ENCODE measurements at places on chromosomes 4 and X.

- no peak for DNase-seq
These were observed 102.7 kb downstream of the CNKSR2 start for GRCh38 chrX:21476909-21477308.

- no peak for DNase-seq
These were observed 1.2 kb upstream of the SOWAHB start for GRCh38 chr4:76898949-76899645.

DNA sequence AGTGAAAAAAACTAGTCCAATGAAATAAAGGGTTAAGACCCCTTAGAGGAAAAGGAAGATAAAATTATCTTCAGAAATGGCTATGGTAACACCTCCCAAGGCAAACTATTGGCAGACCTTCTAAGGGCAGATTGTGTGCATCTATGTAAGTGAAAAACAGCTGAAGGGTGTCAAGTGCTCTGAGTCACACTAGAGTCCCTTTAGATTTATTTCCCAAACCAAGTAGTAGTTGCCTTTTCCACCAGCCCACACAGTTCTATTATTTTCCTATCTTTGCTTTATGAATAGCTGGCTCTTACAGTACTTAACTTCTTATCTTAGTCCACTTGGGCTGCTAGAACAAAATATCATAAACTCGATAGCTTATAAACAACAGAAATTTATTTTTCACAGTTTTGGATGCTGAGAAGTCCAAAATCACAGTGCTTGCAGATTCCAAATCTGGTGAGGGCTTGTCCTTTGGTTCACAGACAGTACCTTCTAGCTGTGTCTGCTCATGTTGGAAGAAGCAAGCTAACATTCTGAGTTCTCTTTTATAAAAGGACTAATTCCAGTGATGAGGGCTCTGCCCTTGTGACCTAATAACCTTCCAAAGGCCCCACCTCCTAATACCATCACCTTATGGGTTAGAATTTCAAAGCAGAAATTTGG lies 143.6 kb downstream of the GRID2 start:
- no peak for DNase-seq

- no peak for DNase-seq
These were observed 173.5 kb upstream of the FMR1 start for GRCh38 chrX:147738265-147738664.

GRCh38 chr4:38803833-38804653 lies 548 bp downstream of the TLR1 start:
- DNase-seq: no peak

- no peak for DNase-seq
These were observed 307.5 kb upstream of the SLIT2 start for GRCh38 chr4:19944251-19944650.

- no peak for DNase-seq
These were observed 660.6 kb upstream of the TENM3 start for GRCh38 chr4:181582595-181582994.

DNA sequence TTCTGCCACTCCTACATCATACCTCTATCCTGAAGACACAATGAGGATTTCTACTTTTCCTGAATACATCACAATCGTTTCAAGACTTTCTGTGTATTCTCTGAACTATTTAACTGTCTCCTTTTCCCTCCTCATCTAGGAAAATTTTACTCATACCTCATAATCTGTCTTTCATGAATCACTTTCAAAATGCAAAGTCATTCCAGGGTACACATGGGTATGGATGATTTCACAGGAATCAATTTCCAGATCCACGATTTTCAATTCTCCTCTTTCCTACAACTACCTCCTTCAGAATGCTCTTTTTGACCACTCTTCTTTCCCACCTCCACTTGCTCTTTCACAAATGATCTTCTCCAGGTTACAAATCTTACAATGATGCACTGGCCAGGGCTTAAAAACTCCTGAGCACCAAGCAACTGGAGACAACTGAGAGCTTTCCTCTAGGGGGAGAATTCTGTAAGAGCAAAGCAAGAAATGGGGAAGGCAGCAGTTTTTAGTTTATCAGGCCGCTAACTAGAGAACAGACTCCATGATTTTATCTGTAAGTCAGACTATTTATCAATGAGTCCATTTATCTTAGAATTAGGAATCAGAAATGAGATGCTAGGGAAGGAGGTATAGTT lies 116.4 kb downstream of the PPP3CA start:
- no peak for DNase-seq

- DNase-seq: no peak
These were observed 102.1 kb upstream of the TENM3 start for GRCh38 chr4:182141061-182141460.

DNA sequence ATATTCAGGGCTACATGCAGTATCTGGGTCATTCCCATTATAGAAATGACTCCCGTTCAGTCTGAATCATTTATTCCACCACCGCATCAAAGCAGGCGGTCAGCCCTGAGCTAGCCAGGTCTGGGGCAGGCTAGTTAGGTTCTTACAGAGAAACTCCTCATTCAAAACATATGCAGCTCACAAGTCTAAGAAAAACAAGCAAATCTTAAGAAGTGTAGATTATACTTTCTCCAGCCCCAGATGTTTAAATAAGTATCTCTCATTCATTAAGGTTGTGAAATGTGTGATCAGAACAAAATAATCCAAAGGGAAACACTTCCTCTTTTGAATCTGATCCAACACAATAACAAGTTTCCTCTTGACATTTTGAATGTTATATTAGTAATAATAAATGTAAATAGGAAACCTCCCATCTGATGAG lies 441.9 kb downstream of the INPP4B start:
- no peak for DNase-seq

GRCh38 chr4:110041735-110042134 lies 129.1 kb downstream of the EGF start:
- no peak for DNase-seq

DNA sequence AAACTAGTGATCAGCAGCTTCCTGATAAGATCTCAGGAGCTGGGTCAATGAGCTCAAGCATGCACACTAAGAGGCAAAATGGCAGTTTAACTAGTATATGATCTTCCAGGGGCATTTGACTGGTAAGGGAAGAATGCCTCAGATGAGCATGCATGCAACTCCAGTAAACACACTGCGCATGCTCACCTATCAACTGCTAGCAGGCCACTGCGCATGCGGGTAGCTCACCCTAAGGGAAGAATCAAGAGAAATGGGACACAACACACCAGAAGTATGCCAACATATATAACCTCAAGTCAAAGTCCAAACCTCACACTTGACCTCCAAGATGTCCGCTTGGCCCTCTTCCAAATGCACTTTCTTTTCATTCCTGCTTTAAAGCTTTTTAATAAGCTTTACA lies 1004.0 kb downstream of the ADGRL3 start:
- no peak for DNase-seq

DNA sequence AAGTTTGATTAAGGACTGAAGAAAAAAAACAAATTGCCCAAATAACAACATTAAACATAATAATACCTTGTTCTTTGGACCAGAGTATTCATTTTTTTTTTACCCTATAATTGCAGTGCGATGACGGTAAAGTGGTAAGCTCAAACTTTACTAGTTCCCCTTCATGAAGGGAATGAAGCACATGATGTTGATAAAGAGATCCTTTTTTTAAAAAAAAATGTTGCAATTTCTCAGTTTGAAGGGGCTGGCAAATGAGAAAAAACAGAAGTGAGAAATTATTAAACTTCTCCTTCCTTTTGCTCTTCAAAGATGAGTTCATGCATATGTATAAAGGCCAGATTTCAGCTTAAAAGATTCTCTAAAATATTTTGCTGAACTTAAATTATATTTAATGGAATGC lies 231.7 kb downstream of the C4orf33 start:
- no peak for DNase-seq

- no peak for DNase-seq
These were observed 11.4 kb upstream of the CITED1 start for GRCh38 chrX:72317139-72317538.

- no peak for DNase-seq
These were observed 264.6 kb downstream of the SPRY1 start for GRCh38 chr4:123661080-123661737.

GRCh38 chrX:111778591-111778990 lies 97.4 kb upstream of the TRPC5OS start:
- DNase-seq: peak; percentile 4

DNA sequence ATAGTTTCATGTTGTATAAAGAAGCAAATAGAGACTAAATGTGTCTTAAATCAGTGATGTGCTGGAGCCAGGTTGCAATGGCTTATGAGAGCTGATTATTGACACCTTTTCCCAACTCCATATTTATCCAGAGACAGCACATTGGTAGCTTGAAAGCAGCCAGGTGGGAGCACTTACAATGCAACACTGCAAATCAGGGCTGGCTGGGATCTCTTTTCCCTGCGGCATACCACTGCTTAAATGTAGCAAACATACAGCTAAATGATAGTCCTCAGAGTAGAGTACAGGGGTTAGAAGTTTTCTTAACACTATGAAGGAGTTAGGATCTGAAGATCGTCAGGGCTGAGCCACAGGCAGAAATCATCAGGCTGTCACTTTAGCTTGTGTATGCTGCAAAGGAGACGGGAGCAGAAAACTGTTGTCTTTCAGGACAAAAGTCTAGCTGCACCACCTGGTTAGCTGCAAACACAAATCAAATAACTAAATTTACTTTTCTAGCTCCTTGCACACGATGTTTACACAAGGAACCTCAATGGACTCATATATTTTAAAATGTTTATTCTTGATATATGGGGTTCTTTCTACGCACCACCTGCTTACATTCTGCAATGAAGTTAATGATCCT lies 527.3 kb downstream of the TLL1 start:
- DNase-seq: no peak

Data from fibroblast of skin of left biceps (primary cell).